ENCODE measurements at places on chromosomes 2 and 18. TPM values are rescaled to one million over a fixed set of nuclear protein-coding genes. Genes with fewer than 3 reads are reported as not detected.

DNA sequence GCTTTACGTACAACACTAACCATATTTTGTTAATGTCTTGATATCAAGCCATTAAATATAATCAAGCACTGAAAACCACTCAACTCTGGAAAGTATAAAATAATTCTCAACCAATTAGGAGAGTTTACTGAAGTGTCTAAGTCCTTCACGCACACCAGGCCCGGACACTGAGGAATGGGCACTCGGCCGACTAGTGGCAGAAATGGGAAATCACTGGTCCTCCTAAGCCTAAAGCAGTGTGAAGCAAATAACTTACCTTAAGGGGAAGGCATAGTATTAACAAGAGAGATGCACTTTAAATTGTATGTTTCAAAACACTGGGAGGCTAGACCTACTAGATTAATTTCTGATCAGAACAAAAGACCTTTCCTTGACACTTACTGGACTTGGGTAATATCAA is 45.7 kb downstream of the FAM210A start:
- no peaks in the 10 kb centered on the region for H3K27me3 ChIP-seq
- H3K4me1 ChIP-seq = no peaks in the 10 kb centered on the region
- no peaks in the 10 kb centered on the region for H3K36me3 ChIP-seq
- H3K4me3 ChIP-seq = no peak overlapping the region
- DNase-seq = no peak

EGR4 gene
- not detected for total RNA-seq

HOXD13 gene
- total RNA-seq = 15.7 TPM

BOLL gene
- not detected for total RNA-seq

- H3K27ac ChIP-seq = peak overlapping the region; percentile 40
- peaks cover 19% of the 10 kb centered on the region for H3K4me1 ChIP-seq
- no peaks in the 10 kb centered on the region for H3K36me3 ChIP-seq
- H3K4me3 ChIP-seq = no peak overlapping the region
- no peaks in the 10 kb centered on the region for H3K27me3 ChIP-seq
Observed at GRCh38 chr18:424071-424661, 76.3 kb downstream of the COLEC12 start.

DNA sequence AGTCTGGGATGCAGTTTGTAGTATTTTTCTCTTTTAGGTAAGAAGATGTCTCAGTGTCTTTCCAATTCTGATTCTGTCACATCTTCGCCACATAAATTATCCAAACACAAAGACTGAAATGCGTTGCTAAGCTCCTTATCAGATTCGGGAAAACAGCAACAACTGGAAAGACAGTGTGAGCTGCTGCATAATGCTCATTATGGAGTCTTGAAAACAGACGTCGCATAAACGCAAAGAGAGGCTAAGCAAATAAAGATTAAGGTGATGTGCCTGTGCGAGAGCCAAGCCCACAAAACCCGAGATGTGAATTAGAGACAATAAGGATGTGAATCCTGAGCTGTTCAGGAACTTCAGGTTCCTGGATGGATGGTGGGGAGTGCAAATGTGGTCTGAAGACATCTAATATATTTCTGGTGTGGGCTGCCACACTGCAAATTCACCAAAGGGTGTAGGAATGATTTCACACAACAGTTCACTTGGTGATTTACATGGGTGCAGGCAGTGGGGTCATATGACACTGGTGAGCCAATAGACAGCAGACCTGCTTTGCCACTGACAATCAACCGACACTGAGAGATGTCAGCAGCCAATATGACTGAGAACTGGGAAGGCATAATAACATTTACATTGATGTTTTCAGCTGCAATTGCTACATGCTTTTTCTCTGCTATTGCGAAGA is 195.8 kb downstream of the MTX2 start:
- no peak for DNase-seq
- H3K4me1 ChIP-seq = no peaks in the 10 kb centered on the region
- H3K36me3 ChIP-seq = no peaks in the 10 kb centered on the region
- no peak overlapping the region for H3K4me3 ChIP-seq
- no peak overlapping the region for H3K27ac ChIP-seq

DNA sequence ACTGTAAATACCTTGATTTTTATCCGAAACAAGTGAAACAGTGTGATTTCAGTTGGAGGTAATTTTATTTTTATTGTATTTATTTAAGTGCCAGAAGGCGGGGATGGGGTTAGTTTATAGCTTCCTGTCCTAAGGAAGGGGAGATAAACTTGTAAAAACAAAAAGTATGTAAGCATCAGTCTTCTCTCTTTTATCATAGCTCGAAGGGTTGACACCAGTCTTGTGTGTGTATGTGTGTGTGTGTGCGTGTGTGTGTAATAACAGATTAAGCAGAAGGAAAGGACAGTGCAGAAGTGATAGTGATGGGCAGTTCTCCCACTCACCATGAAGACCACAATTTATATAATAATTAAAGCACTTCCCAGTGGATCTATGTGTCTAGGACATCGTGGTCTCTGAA is 793.3 kb downstream of the PLCL1 start:
- H3K27me3 ChIP-seq = no peaks in the 10 kb centered on the region
- no peak for DNase-seq
- no peak overlapping the region for H3K4me3 ChIP-seq
- no peaks in the 10 kb centered on the region for H3K36me3 ChIP-seq
- H3K27ac ChIP-seq = no peak overlapping the region

MYOM1 gene
- total RNA-seq = 1.2 TPM

GRCh38 chr18:55585065-55585919 is 2.7 kb downstream of the TCF4 start:
- H3K4me3 ChIP-seq = peak overlapping the region; percentile 72
- no peak for DNase-seq
- no peaks in the 10 kb centered on the region for H3K36me3 ChIP-seq
- peaks cover 63% of the 10 kb centered on the region for H3K4me1 ChIP-seq
- peak overlapping the region; percentile 97 for H3K27ac ChIP-seq

AQP12A gene
- not detected for total RNA-seq

GCKR gene
- total RNA-seq = 0.98 TPM

DNA sequence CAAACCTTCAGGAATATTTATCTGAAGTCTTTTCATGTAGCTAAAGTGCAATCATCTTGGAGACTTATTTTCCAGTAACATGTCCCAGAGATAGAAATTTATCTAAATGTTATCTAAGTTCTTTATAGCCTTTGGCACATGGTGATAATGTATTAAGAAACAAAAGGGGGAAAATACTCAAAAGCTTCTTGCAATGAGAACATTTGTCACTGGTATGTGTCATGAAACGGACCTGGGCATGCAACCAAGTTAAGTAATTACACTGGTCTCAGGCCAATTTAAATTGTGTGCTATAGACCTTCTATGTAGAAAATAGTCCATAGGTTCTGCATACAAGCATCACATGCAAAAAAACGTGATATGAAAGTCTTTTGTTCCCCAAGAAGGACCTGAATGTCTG is 136.2 kb downstream of the SLC8A1 start:
- no peaks in the 10 kb centered on the region for H3K4me1 ChIP-seq
- H3K27me3 ChIP-seq = no peaks in the 10 kb centered on the region
- H3K4me3 ChIP-seq = no peak overlapping the region
- no peak for DNase-seq
- H3K36me3 ChIP-seq = no peaks in the 10 kb centered on the region

- no peak overlapping the region for H3K4me3 ChIP-seq
- no peaks in the 10 kb centered on the region for H3K36me3 ChIP-seq
- H3K27me3 ChIP-seq = no peaks in the 10 kb centered on the region
- no peak overlapping the region for H3K27ac ChIP-seq
Observed at GRCh38 chr2:64367444-64368232, 86.3 kb upstream of the LGALSL start.

DNA sequence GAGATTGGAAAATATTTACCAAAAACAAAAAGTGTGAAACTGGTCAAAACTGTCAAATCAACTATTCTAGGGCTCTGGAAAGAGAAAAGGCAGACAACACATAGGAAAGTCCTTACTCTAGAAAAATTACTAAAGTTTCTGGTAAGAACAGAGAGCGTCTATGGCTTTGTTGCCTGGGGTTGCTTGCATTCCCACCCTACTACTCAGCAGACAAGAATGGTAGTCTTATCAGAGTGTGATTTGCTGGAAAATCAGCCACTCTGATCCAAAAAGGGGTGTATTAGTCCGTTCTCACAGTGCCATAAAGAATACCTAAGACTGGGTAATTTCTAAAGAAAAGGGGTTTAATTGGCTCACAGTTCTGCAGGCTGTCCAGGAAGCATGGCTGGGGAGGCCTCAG is 50.3 kb upstream of the CDH20 start:
- no peaks in the 10 kb centered on the region for H3K36me3 ChIP-seq
- no peak overlapping the region for H3K4me3 ChIP-seq
- no peaks in the 10 kb centered on the region for H3K27me3 ChIP-seq
- no peak overlapping the region for H3K27ac ChIP-seq
- H3K4me1 ChIP-seq = no peaks in the 10 kb centered on the region
- no peak for DNase-seq

GRCh38 chr2:169480079-169480465 is 778 bp downstream of the BBS5 start:
- no peak for DNase-seq
- H3K4me3 ChIP-seq = peak overlapping the region; percentile 75

GAD1 gene
- not detected for total RNA-seq

FAHD2B gene
- 28.2 TPM for total RNA-seq

DNA sequence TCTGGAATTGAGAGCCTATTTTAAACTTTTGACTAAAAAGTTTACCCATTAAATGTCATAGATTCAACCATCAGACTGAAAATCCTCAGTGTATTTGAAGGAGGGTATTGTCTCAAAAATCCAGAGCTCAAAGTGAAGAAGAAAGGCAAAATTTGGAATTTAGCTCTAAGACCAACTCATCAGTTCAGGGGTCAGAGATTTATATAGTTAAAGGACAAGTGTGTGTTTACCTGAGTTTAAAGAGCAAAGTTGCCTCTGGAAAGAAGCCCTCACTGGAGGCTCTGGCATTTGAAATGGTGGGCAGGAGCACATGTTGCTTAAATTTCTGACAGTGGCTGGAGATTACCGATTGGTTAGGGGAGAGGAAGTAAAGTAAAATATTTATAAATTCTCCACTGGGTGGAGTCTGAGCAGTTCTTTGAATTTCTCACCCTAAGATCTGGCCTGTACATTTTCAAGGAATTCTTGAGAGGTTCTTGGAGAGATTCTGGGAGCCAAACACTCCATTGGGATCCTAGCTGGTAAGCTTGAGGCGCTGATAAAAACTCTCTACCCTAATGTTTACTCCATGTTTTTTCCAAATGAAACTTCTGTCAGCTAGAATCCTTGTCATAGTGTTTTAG is at the start of gene KYNU:
TSS of gene KYNU (plus strand) at position 449 of the 623 bp plus-strand sequence. CDS start 7,704 bp downstream, outside the sequence.
- H3K4me1 ChIP-seq = peaks cover 33% of the 10 kb centered on the region
- H3K36me3 ChIP-seq = no peaks in the 10 kb centered on the region
- DNase-seq = no peak
- H3K4me3 ChIP-seq = no peak within 1 kb of the TSS

DNA sequence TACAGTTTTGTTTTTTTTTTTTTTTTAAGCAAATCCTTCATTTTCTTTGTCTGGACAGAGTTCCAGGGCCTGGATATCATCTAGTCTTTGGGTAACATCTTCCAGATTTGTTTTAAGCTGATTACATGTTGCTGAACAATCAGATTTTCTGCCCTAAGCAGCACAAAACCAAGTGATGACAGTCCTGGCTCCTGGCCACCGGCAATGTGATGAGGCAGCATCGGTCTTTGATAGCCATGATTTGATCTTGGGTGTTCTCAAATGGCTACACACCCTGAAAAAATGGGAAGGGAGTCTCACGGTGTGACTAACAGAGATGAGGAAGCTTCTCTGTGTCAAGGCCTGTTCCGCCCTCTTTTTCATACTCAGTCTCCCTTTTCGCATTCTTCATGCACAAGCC is 708.6 kb upstream of the ZEB2 start:
- H3K27ac ChIP-seq = no peak overlapping the region
- no peaks in the 10 kb centered on the region for H3K36me3 ChIP-seq
- no peak for DNase-seq
- H3K4me3 ChIP-seq = no peak overlapping the region
- peaks cover 9% of the 10 kb centered on the region for H3K4me1 ChIP-seq
- no peaks in the 10 kb centered on the region for H3K27me3 ChIP-seq

DNA sequence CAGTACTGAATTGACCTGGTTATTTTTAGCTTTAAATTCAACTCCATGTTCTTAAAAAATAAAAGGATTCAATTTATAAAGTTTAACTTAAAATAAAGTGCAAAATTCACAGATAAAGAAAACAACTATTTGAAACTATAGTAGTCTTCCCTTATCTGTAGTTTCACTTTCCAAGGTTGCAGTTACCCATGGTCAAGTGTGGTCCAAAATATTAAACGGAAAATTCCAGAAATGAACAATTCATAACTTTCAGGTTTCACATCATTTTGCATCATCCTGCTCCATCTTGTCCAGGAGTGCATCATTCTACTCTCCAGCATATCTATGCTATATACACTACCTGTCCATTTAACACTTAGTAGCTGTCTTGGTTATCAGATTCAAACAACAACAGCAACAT is 54.5 kb upstream of the ZNF804A start:
- no peak for DNase-seq
- H3K4me3 ChIP-seq = no peak overlapping the region
- no peaks in the 10 kb centered on the region for H3K36me3 ChIP-seq
- H3K27me3 ChIP-seq = no peaks in the 10 kb centered on the region

- DNase-seq = no peak
- H3K4me3 ChIP-seq = no peak overlapping the region
- no peak overlapping the region for H3K27ac ChIP-seq
- H3K36me3 ChIP-seq = no peaks in the 10 kb centered on the region
Observed at GRCh38 chr18:8559612-8560186, 49.5 kb upstream of the RAB12 start.

DNA sequence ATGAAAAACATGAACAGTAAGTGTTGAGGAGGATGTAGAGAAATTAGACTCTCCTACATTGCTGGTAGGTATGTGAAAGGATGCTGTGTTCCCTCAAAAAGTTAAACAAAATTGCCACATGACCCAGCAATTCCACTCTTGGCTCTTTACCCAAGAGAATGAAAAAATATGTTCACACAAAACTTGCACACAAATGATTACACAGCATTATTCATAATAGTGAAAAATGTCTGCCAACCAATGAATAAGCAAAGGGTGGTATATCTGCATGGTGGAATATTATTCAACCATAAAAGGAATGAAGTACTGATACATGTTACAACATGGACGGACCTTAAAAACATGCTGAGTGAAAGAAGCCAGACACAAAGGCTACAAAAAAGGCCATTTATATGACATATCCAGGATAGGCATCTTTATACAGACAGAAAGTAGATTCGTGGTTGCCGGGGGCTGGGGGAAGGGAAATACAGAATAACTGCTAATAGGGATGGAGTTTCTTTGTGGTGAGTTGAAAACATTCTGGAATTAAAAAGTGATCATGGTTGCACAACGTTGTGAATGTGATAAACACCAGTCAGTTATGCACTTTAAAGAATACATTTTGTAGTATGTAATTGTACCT is 85.4 kb upstream of the MYO3B start:
- H3K27me3 ChIP-seq = no peaks in the 10 kb centered on the region
- H3K27ac ChIP-seq = no peak overlapping the region
- no peaks in the 10 kb centered on the region for H3K36me3 ChIP-seq
